GM23338 (cell line): ENCODE measurements at places on chromosomes 3 and 15. TPM values are rescaled to one million over a fixed set of nuclear protein-coding genes. Genes with fewer than 3 reads are reported as not detected.

DNA sequence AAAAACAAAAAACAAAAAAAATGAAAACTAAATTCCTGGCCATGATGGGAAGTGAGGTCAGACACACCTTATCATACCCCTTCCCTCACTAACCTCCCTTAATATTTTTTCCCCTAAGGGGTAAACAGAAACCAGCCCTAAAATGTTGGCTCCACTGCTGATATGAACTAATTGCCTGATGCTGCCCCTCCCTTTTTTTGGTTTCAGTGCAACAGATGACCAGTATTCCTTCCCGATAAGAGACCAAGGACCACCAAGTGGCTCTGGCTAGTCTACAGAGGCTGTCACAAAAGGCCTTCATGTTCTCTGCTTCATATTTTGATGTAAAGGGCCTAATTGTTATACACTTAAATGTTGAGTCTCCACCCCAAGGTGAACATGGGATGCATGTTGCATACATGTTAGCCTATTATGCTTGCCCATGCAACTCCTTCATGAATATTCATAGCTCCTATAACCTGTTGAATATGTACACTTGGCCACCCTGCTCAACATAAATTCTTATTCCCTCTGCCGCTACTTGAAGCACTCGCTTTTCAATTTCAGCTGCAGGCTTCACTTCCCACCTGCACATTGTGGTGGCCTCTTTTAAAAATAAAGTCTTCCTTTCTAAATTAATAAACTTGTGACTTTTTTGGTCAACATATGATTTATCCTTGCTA lies 12.3 kb upstream of the STAC start:
- DNase-seq, result no peak

GRCh38 chr15:101542306-101543025 lies 53.0 kb upstream of the PCSK6 start:
- no peak for DNase-seq

DNA sequence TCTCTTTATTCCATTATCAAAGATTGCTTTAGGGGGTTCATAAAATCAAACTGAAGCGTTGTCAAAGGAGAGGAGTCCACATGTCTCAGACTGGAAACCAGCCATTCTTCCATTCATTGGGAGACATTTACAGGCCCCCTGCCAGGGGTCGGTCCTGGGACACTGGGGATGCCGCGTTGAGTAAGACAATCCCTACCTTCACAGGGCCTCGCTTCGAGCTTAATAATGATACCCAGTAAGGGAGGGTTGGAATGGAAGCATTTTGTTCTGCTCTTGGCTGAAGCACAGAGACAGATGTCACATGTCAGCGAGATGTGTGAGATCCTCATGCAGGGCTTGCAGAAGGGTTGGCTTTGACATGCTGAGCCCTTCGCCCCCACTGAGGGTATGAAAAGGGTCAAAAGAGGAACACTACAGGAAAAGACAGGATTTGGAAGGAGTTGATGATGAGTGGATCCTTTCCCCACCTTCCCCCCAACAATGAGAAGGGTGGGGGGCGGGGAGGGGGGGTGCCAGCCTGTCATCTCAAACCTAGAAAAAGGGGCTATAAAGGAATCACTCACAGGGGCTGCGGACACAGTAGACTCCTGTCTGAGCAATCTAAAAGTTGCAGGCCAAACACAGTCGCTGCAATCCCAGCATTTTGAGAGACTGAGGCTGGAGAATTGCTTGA lies 25.6 kb upstream of the ARL8B start:
- DNase-seq, result no peak

DNA sequence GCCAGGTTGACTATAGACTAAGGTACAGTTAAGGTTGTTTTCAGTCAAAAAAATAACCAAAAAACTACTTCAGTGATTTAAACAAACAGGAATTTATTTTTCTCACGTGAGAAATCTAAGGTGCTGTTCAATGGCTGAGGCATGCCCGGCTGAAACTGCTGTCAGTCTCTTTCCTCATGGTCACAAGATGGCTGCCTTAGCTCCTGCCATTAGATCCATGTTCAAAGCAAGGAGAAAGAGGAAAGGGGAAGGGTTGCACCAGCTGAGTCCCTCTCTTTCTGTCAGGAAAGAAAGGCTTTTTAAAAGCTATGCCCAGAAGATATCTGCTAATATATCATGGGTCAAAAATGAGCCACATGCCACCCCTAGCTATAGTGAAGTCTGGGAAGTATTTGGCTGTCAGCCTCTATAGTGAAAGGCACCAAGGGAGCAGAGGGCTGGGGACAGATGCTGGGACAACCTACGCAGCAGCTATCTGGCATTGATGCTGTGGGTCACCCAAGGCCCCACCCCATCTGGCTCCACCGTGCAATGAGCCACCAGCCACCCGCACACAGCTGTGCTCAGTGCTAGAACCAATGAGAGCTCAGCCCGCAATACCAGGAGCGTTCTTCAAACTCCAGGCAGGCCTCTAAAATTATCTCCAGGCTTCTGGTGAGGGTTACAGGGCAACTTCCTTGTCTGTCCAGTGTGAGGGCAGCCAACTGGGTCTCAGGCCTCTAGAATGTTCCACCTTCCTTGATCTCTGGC lies 64.7 kb upstream of the GATA2 start:
- no peak for DNase-seq

DNA sequence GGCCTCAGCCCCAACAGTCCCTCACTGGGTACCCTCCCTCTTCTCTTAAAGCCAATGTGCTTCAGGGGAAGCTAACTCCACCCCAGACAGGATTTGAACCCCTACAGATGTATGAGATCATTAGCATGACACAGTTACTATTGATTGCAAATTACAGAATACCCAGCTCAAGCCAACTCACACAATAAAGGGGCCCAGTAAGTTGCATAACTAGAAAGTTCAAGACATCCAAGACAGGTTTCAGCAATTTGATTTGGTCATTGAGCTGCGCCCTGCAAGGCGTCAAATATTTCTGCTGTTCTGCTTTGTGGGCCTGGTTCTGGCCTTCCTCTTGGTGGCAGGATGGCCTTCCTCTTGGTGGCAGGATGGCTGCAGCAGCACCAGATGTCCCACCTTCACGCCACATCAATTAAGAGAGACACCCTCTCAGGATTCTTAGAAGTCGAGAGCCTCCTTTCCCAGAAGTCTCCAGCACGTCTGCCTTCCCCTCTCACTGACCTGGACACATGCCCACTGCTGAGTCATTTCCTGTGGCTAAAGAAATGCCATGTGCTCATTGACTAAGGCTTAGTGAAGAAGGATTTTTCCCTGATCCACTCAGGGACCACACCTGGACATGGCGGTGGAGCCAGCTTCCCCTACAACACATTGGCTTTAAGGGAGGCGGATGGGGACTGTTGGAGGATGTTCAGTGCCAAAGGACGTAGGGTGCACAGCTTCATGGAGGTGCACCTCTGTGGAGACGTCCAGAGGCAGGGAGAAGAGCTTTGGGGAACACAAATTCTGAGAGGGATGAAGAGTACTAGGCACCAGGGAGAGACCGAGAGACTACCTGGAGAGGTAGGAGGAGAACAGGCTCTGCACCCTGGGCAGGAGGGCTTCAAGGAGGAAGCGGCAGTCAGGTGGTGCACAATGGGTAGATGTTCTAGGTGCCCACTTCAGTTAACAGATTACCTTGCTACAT lies 49.1 kb downstream of the DNASE1L3 start:
- no peak for DNase-seq

GRCh38 chr3:130565224-130565623 lies 48.2 kb downstream of the COL6A6 start:
- peak; percentile 17 for DNase-seq

DNA sequence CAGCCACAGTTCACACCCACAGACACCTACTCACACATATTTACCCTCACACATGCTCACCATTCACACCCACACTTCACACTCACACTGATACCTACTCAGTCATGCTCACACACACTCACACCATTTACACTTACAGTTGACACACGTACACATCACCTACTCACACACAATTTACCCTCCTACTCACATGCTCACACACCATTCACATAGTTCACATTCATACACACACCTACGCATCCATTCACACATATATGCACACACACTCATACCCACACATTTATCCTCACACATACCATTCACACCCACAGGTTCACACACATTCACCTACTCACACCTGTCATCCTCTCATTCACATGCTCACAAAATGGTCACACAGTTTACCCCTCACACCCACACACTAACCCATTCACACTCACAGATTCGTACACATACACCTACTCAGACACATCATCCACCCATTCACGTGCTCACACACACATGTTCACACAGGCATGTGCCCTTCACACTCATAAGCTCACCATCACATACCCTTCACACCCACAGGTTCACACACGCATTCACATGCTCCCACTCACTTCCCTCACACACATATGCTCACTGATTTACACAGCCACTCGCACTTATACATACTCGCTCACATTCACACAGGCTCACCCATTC lies 42.3 kb downstream of the HMCES start:
- DNase-seq, result no peak

DNA sequence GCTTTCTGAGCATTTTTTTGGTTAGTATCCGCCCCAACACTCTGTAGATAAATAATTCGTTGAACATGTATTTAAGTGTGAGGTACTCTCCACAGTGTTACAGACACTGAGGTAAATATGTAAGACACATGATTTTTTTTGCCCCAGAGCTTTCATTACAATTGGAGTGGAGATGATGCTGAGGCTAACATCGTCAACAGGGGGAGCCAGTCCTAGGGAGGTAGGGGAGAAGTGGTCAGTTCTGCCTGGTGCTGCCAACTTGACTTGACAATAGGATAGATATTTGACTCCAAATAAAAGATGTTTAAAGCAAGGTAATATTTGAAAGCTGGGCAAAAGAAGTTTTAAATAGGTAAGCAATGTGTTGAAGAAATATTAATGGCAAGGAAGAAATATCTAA lies 295.7 kb downstream of the UNC13C start:
- peak; percentile 33 for DNase-seq

DNA sequence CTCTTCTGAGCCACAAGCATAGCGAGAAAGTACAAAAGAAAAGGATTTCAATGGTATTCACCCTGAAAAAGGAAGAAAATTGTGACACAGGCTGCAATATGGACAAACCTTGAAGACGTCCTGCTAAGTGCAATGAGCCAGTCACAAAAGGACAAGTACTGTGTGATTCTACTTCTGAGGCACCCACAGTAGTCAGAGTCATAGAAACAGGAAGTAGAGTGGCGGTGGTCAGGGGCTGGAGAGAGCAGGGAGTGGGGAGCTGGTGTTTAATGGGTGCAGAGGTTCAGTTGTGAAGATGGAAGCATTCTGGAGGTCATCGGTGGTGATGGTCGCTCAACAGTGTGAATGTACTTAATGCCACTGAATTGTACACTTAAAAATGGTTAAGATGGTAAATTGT lies 180.5 kb downstream of the APBA2 start:
- DNase-seq, result no peak

- DNase-seq, result no peak
These were observed 34.8 kb downstream of the CCNL1 start for GRCh38 chr3:157125101-157125500.

DNA sequence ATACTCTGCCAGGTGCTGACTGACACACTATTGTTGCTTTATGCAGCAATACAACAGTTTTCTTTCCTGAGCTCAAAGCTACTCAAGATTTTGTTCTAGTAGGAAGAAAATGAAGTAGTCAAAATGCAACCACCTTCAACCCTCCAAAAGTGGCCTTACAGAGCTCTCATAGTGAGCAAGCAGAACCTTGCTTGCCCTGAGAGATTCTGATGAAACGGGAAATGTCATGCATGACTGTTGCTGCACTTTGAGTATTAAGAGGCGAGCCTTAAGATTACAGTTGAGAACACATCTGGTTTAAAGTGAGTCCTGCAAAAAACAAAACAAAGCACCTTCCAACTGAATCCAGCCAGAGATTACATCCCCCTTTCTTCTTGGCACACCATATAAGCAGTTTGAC lies 29.7 kb downstream of the MINDY4B start:
- no peak for DNase-seq

DNA sequence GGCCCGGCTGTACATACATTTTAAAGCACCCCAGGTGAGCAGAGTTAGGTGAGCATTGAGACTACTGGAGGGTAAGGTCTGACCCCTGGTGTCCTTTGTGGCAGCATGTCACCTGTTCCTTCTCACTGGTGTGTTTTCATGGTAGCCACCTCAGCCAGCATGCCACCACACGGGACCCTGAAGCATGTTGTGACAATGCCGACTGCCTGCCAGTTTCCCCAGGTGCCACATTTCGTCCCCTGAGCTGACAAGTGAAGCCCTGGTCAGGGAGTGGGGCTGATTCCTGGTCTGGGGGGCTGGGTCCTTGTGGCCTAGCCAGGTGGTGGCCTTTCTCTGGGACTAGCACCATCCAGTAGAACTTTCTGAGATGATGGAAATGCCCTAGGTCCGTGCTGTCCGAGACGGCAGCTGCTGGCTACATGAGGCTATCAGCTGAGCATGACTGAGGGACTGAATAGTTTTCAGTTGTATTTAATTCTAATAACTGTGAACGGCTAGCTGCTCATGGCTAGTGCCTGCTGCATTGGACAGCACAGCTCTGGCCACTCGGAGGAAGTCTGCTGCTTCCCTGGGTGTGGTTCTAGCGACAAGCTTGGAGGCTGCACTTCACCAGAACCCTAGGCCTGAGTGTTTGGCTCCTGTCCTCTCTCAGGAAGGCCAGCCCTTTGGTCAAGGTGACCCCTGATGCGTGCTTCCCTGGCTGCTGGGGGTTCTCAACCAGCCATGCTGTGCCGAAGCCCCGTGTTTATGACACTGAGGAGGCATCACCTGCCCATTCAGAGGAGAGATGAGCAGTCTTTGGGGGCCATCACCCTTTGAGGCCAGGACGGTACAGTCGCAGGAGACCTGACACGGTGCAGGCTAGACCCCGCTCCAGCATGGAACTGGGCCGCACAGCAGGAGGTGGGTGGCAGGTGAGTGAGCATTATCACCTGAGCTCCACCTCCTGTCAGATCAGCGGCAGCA lies 3.9 kb downstream of the C3orf22 start:
- DNase-seq, result no peak

Gene ARL6
- 9.8 and 13.0 TPM in 2 replicates for total RNA-seq

Gene MAGI1
- 63.8 and 71.2 TPM in 2 replicates for total RNA-seq

Gene FBXO40
- total RNA-seq, result 0.03 and 0.23 TPM in 2 replicates

Gene ADAMTSL3
- total RNA-seq, result 0.35 and 0.87 TPM in 2 replicates

Gene GRK7
- not detected in 2 replicates for total RNA-seq

Gene MNS1
- 2.9 and 8.9 TPM in 2 replicates for total RNA-seq

Gene CCDC9B
- total RNA-seq, result 0.97 and 1.2 TPM in 2 replicates

Gene GP5
- 0.07 and 0.12 TPM in 2 replicates for total RNA-seq
